Trophoblast cell (in vitro differentiated cells and primary cell): ENCODE measurements at places on chromosomes 13 and 19.

DNA sequence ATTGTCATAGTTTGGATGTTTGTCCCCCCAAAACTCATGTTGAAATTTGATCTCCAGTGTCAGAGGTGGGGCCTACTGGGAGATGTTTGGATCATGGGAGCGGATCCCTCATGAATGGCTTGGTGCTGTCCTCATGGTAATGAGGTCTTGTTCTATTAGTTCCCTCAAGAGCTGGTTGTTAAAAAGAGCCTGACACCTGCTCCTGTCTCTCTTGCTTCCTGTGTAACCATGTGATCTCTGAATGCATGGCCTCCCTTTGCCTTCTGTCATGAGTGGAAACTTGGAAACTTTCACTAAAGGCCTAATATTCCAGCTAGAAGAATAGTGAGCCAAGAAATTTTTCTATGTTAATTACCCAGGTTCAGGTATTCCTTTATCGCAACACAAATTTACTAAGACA, 311.4 kb upstream of the ATXN8OS start:
- DNase-seq: no peak

DNA sequence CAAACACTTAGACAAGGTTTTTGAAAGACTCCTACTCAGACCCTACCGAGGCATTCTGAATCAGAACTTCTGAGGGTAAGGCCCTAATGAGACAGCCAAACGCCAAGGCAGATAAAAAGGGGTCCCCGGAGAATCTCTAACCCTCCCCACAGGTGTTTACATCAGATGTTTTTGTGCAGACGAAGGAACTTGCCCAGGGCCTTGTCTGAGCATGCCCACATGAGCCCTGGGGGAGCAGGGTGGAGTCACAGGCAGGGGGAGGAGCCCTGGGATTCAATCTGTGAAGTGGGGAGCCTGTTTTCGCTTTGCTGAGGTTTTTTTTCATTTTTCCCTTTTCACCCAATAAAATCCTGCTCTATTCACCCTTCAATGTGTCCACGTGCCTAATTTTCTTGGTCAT, 61.6 kb upstream of the MED4 start:
- DNase-seq: peak; percentile 17

GRCh38 chr19:43620061-43621001, 902 bp upstream of the ZNF428 start:
- no peak for DNase-seq

GRCh38 chr13:75715601-75716523, 79.7 kb downstream of the LMO7 start:
- DNase-seq: no peak

DNA sequence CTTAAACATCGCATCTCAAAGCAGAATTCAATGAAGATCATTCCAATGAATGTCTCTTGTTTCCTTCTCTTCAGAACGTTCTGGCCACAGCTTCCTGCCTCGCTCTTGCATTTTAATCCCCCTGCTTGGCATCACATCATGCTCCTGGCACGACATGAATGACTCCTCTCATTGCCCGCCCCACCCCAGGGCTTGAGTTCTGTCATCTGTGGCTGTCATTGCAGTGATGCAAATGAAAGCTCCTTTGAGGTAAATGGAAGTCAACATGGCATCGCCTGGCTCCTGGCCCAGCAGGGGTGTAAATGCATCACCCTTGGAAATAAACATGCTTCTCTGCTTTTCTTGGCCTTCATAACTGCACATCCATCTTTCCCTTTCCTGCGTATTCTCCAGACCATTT, 48.6 kb downstream of the SCEL start:
- no peak for DNase-seq

- DNase-seq: peak; percentile 12
Measured at GRCh38 chr19:21128901-21129698, 12.7 kb upstream of the ZNF431 start.

DNA sequence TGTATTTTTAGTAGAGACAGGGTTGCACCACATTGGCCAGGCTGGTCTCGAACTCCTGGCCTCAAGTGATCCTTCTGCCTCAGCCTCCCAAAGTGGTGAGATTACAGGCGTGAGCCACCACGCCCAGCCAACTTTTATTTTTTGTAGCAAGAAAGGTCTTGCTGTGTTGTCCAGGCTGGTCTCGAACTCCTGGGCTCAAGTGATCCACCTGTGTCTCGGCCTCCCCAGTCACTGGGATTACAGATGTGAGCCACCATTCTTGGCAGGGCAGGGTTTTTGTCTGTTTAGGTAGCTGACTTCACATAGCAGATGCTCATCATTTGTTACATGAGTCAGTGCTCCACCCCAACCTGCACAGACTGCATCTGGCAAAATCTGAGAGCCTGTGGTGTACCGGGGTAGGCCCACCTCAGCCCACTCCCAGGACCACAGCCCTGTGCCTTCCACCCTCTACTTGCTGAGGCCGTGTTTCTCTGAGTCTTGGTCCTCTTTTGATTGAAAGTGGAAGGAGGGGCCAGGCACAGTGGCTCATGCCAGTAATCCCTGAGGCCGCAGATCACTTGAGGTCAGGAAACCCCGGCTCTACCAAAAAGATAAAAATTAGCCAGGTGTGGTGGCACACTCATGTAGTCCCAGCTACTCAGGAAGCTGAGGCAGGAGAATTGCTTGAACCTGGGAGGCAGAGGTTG, 4.2 kb upstream of the TNPO2 start:
- DNase-seq: no peak

- DNase-seq: no peak
Measured at GRCh38 chr13:44280456-44280855, 93.2 kb upstream of the SERP2 start.

- DNase-seq: no peak
Measured at GRCh38 chr19:44367024-44367423, 10.5 kb upstream of the ZNF112 start.

DNA sequence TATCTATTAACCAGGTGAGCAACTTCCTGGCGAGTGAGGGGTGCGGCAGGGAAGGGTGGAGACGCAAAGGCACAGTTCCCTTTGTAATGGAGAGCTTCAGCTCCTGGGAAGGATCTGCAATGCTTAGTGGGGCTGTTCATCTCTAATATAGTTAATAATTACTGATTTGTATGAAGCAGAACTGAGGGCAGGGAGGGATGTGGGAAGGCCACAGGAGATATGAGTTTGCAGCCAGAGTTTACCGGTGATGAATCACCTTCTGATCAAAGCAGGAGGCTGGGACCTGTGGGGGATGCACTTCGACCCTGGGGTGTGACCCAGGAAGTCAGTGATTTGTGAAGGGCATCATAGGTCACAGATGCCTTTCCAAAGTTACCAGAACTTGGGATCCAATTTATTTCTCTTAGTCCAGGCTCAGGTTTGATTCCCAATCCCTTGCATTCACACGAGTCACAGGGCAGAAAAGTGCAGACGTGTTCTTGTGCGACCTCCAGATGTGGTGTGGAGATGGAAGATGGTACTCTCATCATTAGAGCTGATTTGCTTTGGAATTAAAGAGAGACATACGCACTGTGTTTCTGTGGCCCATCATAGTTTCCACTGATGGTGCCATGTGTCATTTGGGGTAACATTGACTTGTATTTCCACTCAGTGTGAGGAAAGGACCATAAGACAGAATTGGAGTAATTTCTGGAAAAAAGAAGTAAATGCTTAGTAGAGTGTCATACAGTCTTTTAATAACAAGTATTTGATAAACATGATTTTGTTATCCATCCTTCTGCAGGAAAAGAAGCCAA, 55.0 kb downstream of the LRCH1 start:
- DNase-seq: no peak

GRCh38 chr19:33098055-33098534, 17.1 kb downstream of the GPATCH1 start:
- peak; percentile 48 for DNase-seq

GRCh38 chr19:31170046-31170445, 179.2 kb downstream of the TSHZ3 start:
- DNase-seq: no peak

- DNase-seq: peak; percentile 94
Measured at GRCh38 chr19:55160128-55160985, 2.8 kb upstream of the TNNI3 start.

DNA sequence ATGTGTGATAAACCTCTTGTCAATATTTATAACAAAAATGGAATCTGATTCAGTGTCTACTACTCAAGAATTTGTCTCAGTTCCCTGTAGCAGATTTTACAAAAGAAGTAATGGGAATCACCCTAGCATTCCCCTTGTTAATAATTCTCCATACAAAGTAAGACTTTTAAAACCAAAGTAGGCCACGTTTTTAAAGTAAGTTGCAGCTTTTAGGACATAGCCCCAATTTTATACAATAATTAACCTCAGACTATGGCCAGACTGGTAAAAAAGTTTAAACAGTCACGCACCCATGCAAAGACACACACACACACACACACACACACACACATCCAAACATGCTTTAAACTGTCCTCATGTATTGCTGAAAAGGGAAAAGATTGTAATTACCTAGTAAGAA, 589.9 kb downstream of the PCDH9 start:
- no peak for DNase-seq

DNA sequence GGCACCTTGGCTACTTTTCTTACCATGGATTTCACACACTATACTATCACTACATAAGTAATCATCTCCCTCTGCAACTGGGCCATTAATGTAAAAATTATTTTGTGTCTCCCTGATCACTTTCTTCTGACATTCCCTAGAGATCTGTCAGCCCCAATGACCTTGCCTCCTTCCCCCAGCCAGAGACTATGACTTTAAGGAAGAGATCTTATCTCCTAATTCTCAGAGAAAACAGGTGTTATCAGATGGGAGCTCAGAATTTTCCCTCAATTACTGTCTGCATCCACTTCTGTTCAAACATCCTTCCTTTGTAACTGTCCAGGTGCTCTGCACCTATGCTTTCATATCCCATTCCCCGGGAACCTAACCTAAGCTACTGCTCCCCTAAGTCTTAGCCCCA, 397.5 kb downstream of the DIAPH3 start:
- peak; percentile 45 for DNase-seq
